Stimulated activated CD4-positive, alpha-beta T cell treated with anti-CD3 and anti-CD28 coated beads, TNF-alpha, amount 100 ng/mL, for 4 hours (primary cell): ENCODE measurements at places on chromosomes 11 and 22.

DNA sequence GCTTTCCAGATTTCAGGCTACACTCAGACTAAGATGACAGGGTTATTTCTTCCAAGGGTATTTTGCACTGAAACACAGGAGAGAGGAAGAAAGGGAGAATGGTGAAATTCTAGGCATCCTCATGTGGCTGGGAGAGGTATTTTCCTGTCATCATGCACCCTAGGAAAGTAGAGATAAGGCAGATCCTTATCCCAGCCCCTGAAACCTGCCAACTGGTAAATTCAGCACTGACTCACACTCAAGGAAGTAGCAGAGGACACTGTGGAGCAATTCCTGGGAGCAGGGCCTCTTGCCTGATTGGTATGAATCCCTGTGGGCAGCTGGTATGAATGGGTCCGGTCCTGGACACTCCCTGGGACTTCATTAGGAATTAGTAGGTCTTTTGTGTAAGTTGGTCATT is 37.6 kb upstream of the SLC5A1 start:
- no peak for DNase-seq

- DNase-seq, result no peak
Observed at GRCh38 chr11:44718612-44719390, 8.0 kb upstream of the TSPAN18 start.

GRCh38 chr11:110830344-110830743 is 118.1 kb upstream of the ARHGAP20 start:
- no peak for DNase-seq

GRCh38 chr11:57417056-57417455 is 9.9 kb downstream of the SLC43A3 start:
- no peak for DNase-seq
